CD8-positive, alpha-beta memory T cell (primary cell): ENCODE measurements at places on chromosomes 3 and 15. TPM values are rescaled to one million over a fixed set of nuclear protein-coding genes. Genes with fewer than 3 reads are reported as not detected.

DNA sequence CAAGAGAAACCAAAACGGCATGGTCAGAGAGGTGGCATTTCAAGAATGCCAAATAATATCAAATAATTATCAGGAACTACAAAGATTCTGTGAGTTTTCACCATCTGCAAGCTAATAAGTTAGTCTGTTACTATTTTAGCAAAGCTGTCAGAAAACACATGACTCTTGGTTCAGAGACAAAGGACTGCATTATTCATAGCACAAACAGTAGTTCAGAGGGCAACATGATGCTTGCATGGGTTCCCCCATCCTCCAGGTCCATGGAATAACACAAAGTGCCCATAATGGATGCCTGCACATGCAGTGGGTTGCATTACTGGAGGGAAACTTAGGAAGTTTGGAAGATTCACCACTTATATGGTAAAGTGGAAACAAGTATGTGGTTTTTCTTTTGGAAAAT is 228.8 kb upstream of the ALCAM start:
- no peaks in the 10 kb centered on the region for H3K4me1 ChIP-seq
- H3K27me3 ChIP-seq: no peaks in the 10 kb centered on the region
- H3K36me3 ChIP-seq: no peaks in the 10 kb centered on the region
- no peak overlapping the region for H3K27ac ChIP-seq
- no peak overlapping the region for H3K4me3 ChIP-seq
- DNase-seq: no peak

Gene LRRC28
- 19.4 TPM for total RNA-seq

- H3K27me3 ChIP-seq: no peaks in the 10 kb centered on the region
- H3K36me3 ChIP-seq: no peaks in the 10 kb centered on the region
- no peak overlapping the region for H3K27ac ChIP-seq
These were observed 47.4 kb downstream of the UACA start for GRCh38 chr15:70715840-70716485.

Gene STRIT1
- total RNA-seq: not detected

Gene RRP9
- total RNA-seq: 87.0 TPM
